ENCODE measurements at places on chromosomes 6 and 20.

DNA sequence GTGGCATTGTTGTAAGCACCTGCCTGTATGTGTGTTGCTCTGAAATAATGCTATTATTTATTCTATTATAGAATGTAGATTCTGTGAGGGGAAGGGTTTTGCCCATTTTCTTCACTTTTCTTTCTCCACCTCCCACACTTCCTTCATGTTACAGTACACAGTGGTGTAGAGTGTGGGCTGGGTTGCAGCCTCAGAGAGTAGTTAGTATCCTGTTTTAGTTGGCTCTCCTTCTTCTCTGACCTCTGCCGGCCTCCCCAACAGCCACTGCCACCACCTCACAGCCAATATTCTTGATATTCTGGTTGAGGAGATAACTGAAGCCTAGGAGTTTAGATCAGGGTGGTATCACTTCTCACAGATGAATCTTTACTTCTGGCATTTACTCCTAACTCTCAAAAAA, 143.4 kb downstream of the BCKDHB start:
- DNase-seq: no peak

GRCh38 chr6:107538856-107539387, 49.0 kb downstream of the SOBP start:
- DNase-seq: no peak

- no peak for DNase-seq
These were observed 57.0 kb downstream of the FRK start for GRCh38 chr6:116003668-116004067.

- no peak for DNase-seq
These were observed 1.2 kb upstream of the PI3 start for GRCh38 chr20:45173522-45173921.

GRCh38 chr6:136989571-136990241, 55.1 kb downstream of the IL20RA start:
- DNase-seq: no peak

- no peak for DNase-seq
These were observed 793.4 kb downstream of the TENT5A start for GRCh38 chr6:80959034-80959433.

GRCh38 chr6:124069230-124069950, 265.7 kb downstream of the NKAIN2 start:
- DNase-seq: no peak

DNA sequence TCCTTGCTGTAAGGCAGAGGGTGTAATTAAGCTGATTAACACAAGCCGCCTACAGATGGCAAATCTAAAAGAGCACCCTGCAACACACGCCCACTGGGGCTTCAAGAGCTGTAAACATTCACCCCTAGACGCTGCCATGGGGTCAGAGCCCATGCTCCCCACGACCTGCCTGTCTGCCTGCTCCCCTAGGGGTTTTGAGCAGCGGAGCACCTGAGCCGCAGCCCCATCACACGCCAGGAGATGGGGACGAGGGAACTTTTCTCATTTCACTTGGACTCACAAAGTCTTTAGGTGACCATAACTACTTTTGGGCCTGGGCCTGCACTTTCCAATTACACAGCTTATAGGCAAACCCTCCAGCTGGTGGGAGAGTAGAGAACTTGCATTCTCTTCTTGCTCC, 99.0 kb upstream of the SOX4 start:
- no peak for DNase-seq

GRCh38 chr20:32132911-32133549, 23.5 kb downstream of the TM9SF4 start:
- DNase-seq: no peak

GRCh38 chr20:49887251-49888211, 27.8 kb downstream of the SPATA2 start:
- DNase-seq: no peak

DNA sequence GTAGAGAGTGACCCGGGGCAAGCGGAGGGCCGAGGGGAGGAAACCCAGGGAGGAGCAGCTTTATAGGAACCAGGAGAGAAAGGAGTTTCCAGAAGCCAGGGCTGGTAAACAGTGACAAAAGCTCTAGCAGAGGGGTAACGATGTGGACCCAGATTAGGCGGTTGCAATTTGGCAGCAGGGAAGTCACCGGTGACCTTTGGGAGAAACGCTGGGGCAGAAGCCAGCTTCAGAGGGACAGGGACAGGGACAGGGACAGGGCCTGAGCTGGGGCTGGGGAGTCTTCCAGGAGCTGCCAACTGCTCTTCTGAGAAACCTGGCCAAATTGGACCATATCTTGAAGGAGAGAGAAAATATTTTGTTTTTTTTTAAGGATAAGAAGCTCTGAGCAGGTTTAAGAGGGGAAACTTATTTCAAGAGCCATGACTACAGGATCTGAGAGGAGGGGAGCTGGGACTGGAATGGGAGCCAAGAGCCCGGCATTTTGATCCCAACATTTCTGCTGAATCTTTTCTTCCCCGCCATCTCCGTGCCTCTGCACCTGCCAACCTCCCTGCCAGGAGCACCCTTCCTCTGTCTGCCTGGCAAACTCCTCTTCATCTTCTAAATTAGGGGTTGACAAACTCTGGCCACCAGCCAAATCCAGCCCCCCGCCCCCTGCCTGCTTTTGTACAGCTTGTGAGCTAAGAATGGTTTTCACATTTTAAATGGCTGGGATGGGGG, 22.6 kb upstream of the PREX1 start:
- DNase-seq: no peak

GRCh38 chr6:160775792-160776580, 73.9 kb downstream of the PLG start:
- DNase-seq: no peak

GRCh38 chr6:122753688-122754056, 25.8 kb upstream of the FABP7 start:
- no peak for DNase-seq

GRCh38 chr6:39449022-39449421, 126.5 kb upstream of the KCNK16 start:
- no peak for DNase-seq

GRCh38 chr20:19690462-19690861, 67.6 kb upstream of the RIN2 start:
- DNase-seq: no peak

GRCh38 chr6:113648698-113649097, 208.4 kb upstream of the MARCKS start:
- DNase-seq: no peak

DNA sequence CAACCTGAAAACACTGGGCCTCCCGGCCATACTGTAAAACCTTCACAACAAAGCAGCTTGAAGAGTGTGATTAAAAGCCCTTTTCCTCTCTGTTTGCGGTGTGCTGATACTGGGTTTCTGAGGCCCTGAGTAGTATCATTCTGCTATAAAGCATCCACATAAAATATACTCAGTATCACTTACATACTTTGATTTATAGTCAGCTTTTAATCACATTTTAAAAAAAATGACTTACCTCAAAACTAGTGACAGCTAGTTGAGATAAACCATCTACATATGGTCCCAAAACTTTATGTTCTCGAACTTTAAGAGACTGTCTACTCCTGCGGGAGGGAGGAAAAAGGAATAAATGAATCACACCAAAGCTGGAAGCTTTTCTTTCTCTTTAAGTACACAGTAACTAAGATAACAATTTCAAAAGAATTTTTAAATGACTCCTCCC, 135.7 kb downstream of the KIF13A start:
- no peak for DNase-seq

GRCh38 chr20:63688228-63689045, 8.0 kb upstream of the TNFRSF6B start:
- DNase-seq: no peak

GRCh38 chr20:40769677-40770285, 80.7 kb upstream of the MAFB start:
- DNase-seq: no peak

DNA sequence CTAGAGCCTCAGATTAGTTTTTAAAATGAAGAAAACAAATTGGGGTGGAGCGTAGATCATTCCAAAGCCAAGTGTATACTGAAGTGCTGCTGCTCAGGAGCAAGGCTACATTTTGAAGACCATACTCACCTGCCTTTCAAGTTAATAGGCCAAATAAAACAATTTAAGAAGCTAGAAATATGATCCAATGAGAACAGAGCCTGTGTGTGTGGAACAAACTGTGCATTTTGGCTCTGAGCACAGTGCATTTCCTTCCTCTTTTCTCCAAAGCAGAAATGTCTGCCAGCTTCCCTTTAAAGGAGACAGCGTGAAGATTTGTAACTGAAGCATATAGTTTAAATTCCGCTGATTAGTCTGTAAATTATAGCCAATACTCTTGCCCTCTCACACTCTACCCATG, 3.2 kb upstream of the IFNGR1 start:
- DNase-seq: no peak

DNA sequence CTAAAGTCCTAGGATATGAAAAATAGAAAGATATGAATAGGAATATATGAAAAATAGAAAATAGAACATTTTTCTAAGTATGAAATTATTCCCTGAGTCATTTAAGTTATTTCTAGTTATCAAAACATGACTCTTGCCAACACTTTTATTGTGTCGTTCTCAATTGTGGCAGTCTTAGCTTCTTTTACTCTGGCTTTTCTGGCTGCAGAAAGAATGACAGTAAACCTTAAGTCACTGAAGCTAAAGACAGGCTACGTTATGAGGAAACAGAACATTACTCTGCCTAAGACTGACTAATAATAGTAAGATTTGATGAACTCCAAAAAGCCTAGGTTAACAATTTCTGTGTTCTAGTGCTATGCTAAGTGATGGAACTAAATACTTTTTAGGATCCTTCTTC, 74.6 kb downstream of the AIG1 start:
- no peak for DNase-seq

GRCh38 chr20:53962388-53962787, 108.0 kb downstream of the BCAS1 start:
- DNase-seq: no peak

DNA sequence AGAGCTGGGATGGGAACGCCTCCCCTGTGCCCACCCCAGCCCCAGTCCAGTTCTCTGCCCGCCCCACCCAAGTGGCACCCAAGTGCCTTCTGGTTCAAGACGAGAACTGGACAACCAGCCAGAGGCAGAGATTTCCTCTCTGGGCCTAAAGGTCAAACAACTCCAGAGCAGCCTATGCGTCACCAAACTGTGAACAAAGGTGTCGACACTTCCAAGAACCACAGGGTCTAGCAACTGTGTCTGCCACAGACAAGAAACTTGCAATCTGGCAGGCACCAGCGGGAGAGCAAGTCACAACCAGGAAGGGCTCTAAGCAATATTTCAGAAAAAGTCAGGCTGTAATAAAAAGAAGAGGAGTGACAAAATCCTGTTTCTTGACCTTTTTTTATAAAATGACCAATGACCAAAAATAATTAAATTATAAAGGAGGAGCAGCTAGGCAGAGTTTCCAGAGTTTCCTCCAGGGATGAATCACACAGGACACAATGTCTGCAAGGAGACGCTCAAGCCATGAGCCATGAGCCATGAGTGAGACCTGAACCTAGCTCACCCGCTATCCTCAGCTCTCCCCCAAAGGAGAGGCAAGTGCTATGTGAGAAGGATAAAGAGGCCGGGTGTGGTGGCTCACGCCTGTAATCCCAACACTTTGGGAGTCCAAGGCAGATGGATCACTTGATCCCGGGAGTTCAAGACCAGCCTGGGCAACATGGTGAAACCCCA, 11.1 kb downstream of the EDEM2 start:
- DNase-seq: no peak

- DNase-seq: no peak
These were observed 152.5 kb downstream of the IBTK start for GRCh38 chr6:82095091-82095490.

- no peak for DNase-seq
These were observed 29.7 kb upstream of the TMEM217 start for GRCh38 chr6:37287519-37288157.

- no peak for DNase-seq
These were observed 27.9 kb downstream of the HLA-DMB start for GRCh38 chr6:32912951-32913350.

GRCh38 chr6:25966711-25967110, 4.1 kb downstream of the TRIM38 start:
- no peak for DNase-seq

- DNase-seq: no peak
These were observed 174.0 kb downstream of the GJA10 start for GRCh38 chr6:90068264-90068663.

DNA sequence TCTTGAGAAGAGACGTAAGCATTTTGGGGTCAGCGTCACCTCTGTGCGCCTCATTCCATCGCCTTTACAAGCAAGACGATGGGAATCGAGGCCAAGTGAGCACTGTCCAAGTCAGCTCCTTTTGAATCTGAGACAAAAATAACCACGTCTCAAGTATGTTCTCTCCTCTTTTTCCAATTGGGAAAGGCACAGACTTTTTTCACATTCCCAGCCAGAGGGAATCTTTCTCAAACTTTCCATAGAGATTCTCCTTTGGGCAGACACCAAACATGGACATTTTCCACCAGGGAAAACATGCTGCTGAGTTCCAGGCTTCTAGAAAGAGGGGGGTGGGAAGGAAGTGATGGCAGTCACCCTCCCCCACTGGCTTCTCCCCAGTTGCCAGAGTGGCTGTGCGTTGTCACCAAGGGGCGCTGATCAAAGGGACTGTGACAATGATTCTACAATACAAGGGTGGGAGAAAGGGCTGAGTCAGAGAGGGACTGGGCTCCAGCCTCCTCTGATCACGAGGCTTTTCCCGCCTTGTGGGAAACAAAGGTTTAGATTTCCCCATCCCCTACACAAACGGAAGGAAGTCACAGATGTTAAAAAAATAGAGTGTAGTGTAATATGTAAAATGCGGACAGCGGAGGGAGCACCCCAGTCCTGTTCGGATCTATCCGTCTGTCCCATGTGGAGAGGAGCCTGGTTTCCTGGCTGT, 281.9 kb upstream of the RNF24 start:
- no peak for DNase-seq

DNA sequence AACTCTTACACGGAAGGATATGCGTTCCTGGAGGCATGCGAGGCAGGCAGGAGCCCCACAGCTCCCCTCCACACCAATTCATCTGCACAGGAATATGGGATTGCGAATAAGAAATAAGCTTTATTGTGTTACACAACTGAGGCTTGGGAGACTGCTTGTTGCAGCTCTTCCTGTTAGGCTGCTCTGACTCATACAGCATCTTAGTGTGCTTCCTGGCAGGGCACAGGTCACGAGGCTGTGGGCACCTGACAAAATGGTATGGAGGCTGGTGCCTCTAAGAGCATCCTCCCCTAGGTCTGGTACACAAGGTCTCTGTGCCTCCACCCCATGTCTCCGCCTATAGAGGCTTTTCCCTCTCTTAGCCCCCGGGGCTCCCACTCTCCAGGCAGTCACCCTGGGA, 6.8 kb downstream of the SLC22A3 start:
- no peak for DNase-seq

- no peak for DNase-seq
These were observed 82.2 kb downstream of the ANKRD60 start for GRCh38 chr20:58146081-58146745.

DNA sequence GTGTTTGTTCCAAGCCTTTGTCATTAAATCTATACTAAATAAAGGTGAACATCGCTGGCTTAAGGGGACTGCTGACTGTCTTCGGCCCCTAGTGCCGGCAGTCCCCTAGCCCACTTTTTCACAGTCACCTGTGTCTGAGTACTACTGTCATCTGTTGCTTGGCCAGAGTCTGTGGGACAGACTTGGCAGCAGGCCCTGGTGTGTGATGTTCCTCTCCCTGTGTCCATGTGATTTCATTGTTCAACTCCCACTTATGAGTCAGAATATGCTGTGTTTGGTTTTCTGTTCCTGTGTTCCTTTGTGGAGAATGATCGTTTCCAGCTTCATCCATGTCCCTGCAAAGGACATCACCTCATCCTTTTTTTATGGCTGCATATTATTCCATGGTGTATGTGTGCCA, 133.4 kb downstream of the HAO1 start:
- no peak for DNase-seq
